ENCODE measurements at places on chromosomes 6 and 20.
A peak's percentile ranks its signal among the peaks of the same experiment; 100 is the strongest.

DNA sequence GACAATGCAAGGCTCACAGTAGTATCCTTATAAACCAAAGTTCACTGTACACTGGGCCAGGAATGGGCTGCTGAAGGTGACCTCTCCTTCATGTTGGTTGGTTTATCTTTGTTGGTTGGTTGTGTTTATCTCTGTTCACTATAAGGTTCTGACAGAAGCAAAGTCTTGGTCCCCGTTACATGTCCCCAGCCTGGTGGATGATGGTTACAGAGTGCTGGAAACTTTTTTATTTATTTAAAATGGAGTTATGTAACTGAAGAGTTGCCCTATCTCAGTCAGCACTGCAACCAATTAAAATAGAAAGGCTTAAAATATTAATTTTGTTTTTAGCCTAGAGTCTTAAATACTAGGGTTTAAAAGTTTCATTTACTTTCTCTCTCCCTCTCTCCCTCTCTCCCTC, 100.6 kb downstream of the SLC16A10 start:
- DNase-seq = no peak

GRCh38 chr6:3290149-3290930, 31.6 kb downstream of the PSMG4 start:
- no peak for DNase-seq

DNA sequence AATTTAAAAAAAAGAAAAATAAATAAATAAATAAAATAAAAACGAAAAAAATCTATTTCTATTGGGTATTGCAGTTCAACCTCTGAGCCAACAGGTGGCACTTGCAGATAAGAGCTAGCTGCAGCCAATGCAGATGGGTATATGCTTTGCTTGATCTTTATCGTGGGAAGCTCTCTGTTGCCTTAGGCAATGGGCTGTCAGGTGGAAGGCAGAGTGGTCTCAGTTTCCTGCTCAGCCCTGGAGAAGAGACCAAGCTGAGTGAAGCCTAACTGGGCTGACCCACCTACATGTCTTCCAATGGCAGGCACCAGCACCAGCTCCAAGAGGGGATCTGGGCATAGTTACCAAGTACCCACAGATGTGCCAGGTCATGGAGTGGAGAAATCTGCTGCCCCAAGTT, 95.0 kb downstream of the AK9 start:
- no peak for DNase-seq

DNA sequence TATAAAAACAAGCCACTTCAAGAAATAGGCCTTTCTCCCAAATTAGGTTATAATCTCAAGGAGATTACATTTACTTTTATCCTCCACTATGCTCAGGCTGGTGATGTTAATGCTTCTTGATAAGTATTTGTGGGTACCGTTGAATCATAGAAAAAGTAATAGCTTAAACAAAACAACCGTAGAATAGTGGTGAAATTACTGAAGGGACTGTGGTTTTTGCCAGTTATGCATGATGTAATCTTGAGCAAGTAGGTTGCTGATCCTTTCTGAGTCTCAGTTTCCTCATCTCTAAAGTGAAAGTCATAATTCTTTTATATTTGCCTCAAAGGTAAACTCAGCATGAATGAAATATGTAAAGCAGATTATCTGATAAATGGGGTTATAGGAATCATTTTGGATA, 187.3 kb upstream of the JAG1 start:
- DNase-seq = no peak

- peak; percentile 81 for DNase-seq
Measured at GRCh38 chr6:169654598-169655391, 47.0 kb downstream of the WDR27 start.

DNA sequence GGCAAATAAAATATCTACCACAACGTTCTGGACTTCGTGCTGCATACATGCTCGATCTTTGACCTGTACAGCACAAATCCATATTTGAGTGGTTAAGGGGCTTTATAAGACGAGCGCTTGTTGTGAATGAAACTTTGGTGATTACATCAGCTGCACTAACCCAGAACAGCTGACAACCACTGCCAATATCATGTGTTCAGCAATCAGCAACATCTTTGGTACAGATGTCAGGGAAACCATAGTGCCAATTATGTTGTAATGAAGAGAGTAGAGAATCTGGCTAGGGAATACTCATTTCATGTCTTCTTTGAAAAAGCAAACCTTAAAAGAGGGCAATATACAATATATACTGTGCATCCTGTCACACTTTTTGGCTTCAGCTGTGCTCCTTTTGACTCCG, 188.6 kb upstream of the NT5E start:
- no peak for DNase-seq

GRCh38 chr20:20814685-20815084, 102.2 kb upstream of the RALGAPA2 start:
- DNase-seq = no peak

- DNase-seq = no peak
Measured at GRCh38 chr6:13980534-13980933, 55.8 kb downstream of the RNF182 start.

DNA sequence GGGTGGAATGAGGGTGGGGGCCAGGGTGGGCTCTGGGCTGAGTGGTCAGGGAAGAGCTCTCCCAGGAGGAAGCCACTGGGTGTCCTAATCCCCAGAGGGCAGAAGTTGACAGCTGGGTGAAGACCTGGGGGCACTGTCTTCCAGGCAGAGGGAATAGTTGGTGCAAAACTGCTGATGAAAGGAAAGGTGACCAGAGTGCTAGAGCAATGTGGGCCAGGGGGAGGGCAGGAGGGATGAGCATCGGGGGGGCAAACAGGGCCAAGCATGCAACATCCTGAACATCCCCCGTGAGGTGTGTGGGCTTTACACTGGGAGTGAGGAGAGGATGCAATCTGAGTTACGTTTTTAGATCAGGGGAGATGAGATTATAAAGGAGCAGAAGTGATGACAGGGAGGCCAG, 97.8 kb downstream of the NOL4L start:
- DNase-seq = no peak

DNA sequence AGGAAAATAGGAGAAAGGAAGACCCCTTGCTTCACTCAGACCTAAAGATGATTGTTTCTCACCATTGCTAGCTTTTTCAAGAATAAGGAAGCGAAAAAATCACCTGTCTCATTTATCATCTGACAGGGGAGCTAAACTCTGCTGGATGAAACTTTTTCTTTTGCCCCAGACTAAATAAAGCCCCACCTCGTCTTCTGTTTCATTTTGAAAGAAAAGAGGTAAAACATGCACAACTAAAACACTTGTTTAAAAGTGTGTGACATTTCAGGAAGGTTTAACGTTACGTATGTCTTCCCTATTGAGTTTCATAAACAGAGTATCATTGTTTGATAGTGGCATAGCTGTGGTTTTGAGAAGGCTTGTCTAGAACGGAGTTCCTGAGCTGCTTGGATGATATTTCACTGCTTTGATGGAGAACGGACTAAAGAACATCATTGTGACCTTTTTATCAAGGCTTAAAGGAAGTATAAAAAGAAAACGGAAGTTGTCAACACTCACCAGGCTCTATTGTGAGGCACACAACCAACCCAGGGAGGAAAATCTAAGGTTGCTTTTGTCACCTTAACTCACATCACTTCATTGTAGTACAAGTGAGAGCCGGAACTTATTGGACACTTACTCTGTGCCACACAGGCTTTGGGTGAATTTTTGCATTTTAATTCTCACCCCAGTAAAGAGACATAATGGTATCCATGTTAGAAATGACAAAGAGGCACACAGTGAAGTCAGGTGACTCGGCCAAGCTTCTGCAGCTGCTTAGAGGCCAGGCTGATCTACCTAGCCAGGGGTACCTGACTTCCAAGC, 29.5 kb downstream of the TSHZ2 start:
- DNase-seq = no peak

DNA sequence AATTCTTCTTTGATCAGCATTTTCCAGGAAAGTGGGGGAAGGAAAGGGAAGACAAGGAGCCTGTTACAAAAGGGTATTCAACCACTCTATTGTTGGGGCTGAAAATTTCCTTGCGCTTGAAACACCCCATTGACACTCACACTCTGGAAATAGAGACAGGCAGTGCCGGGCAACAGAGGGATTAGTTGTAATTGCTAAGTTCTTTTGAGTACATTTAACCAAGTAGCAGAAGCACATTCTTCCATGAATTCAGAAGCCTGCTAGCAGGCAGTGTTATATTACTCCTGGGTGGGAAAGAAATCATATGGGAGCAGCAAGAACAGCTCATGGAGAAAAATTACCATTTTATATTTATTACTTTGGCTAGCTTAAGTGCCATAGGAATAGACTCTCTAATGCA, 745.5 kb downstream of the C6orf118 start:
- DNase-seq = no peak

- no peak for DNase-seq
Measured at GRCh38 chr20:48949304-48950170, 28.0 kb downstream of the ARFGEF2 start.

DNA sequence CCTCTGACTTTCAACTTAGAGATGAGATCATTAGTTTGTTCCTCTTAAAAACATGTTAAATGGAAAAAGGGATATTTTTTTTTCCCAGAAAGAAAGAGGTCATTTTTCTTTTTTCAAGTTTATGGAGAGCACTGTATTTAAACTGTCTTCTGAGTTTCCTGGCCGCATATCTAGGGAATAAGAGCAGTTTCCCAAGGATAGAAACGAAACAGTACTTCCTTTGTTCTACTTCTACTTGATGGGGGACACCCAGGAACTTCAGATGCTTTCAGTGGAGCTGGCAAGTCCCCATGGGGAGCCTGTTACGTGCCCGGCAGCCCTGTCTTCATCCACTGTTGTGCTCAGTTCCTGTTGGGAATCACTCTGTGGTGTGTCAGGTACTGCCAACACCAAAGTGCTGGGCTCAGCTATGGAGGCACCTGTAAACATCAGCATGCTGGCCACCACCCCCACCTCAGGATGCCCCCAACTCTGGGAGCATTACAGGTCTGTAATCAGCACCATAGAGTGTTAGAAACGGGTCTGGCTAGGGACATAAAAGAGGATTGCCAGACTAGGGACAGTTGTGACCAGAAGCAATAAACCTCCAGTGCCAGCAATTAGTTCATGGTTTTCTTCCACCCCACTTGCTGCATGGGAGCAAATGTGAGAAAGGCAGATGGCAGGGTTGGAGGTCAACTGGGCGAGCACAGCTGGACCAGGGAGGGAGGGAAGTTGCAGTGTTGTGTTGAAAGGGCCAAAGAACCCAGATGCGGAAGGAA, 221.7 kb upstream of the ECI2 start:
- no peak for DNase-seq

GRCh38 chr6:143607974-143608373, 69.8 kb upstream of the PHACTR2 start:
- DNase-seq = no peak

DNA sequence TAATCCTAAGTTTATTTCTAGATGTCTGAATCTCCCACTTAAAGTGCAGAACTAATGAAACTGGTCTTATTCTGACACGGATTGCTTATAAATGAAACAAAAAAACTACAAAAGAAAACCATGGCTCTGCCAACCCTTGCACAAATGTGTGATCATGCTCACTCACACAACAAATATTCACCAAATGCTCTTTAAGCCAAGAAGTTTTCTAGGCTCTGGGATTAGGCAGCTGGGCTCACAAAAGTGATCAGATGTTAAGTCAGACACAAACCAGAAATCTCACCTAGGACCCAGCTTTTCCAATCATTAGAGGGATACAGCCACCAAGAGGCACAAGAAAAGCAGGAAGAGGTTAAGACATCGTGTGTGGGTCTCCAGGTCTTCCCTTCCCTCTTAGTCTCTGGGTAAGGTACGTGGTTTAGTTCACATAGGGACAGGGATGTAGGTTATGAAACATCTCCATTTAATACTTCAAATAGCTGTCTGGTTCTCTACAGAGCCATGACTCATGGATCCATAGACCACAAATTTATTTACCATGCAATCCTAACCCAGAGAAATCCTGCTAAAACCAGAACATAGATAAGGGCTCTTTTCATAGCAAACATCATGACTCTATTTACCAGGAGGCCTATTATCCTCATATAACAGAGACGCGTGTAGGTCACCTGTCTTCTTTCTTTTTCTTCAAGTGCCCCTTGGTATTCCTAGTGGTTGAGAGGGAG, 165.2 kb downstream of the WDR27 start:
- DNase-seq = no peak

DNA sequence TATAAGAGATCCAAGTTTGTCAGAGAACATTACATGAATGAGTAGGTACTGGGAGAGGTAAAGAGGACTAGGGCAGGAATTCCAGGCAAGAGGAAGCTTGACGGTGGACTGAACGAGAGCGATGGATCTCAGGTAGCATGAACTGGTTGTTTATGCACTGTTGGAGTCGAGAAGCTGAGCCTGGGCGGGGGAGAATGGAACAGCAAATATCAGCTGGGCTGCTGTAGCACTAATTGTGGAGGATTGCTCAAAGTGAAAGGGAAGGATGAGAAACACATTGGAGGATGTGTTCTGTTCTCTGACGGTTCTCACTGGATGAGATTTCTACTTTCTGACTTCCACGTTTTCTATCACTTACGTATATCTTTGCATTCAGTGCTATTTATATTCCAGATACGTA, 164.2 kb downstream of the PHF3 start:
- no peak for DNase-seq

DNA sequence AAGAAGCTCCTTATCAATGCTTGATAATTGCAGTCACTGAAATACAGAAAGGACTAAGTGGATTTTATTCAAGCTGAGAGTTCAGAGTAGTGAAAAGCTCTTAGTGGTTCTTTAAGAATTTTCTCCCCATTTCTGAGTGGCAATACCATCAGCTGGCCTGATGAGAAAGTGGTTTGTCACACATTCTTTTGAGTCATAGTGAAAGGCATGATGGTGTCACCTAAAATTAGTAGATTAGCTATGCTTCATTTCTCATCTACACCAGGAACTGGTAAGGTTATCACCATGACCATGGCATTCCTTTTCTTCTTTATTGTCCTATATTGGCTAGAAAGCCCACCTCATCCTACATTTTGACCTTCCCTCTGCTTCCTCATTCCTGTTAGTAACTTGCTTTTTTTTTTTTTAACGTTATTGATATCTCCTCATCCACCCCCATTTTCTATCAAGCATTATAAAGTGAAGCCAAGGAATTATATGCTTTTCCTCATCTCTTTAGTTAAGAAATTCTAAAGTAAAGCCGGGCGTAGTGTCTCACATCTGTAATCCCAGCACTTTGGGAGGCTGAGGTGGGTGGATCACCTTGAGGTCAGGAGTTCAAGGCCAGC, 67.4 kb upstream of the LOC128125822 start:
- DNase-seq = no peak

DNA sequence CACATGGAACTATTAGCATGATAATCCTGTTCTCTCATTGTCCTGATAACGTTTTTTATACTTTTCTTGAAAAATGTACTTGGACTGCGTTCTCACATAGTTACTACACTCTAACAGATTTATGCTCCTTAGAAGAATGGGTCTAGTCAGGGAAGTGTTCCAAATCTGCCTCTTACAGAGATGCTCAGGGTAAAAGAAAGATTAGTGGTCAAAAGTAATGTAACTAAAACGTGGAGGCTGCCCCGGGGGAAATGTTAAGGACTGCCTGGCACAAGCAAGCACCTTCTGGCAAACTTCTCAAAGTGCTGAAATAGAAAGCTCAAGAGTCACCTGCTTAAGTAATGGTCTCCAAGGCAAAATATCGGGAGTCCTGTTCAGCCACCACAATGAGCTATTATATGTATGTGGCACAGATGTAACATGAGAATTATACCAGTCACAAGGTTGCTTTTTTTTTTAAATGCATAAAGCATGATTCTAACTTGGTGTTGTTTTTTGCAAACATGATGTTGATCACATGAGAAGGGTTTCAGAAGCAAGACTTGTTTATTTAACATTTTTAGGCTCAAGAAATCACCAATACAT, 244.5 kb upstream of the JARID2 start:
- DNase-seq = no peak
